ENCODE measurements at places on chromosomes 11 and 22.

GRCh38 chr22:27564806-27565205 is 236.8 kb downstream of the MN1 start:
- no peak for DNase-seq

- DNase-seq = no peak
Measured at GRCh38 chr11:66476841-66477251, 3.4 kb upstream of the DPP3 start.

GRCh38 chr11:118211006-118211405 is 13.8 kb downstream of the JAML start:
- DNase-seq = no peak

GRCh38 chr22:22197993-22198402 is 46.6 kb upstream of the VPREB1 start:
- no peak for DNase-seq

GRCh38 chr22:25448435-25449051 is 115.9 kb upstream of the GRK3 start:
- peak; percentile 41 for DNase-seq

DNA sequence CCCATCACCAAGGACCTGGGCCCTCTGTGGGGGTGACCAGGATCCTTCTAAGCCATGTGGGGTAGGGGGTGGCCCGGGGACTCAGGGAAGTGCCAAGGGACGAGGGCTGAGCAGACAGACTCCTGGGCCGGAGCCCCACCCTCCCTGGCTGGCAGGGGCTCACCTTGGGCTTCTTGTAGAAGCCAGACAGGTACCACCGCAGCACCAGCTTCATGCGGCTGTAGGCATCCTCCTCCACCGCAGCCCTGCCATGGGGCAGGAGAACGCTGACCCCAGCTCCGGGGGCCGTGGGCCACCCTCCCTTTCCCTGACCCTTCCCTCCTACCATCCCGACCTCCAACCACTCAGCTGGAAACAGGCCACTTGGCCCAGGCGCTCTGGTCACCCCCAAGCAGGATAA is 45.9 kb upstream of the CARS1 start:
- DNase-seq = no peak
